ENCODE measurements at places on chromosomes 1 and 21. TPM values are rescaled to one million over a fixed set of nuclear protein-coding genes. Genes with fewer than 3 reads are reported as not detected.

KRTAP21-2 gene
- total RNA-seq = not detected

SAMD13 gene
- 2.4 TPM for total RNA-seq

EFNA1 gene
- total RNA-seq = 125 TPM

TFAP2E gene
- 0.19 TPM for total RNA-seq

KIF2C gene
- total RNA-seq = 16.7 TPM

LCE1F gene
- total RNA-seq = not detected

SH2D1B gene
- not detected for total RNA-seq

ATP6V0B gene
- total RNA-seq = 85.5 TPM

SYNC gene
- total RNA-seq = 12.3 TPM

FBLIM1 gene
- 365 TPM for total RNA-seq

KRTAP7-1 gene
- not detected for total RNA-seq

ROR1 gene
- total RNA-seq = 3.6 TPM

BTBD19 gene
- total RNA-seq = 32.7 TPM

CYP4A22 gene
- total RNA-seq = not detected

DCDC2B gene
- not detected for total RNA-seq

MROH9 gene
- not detected for total RNA-seq

SLC19A2 gene
- 5.6 TPM for total RNA-seq

AXDND1 gene
- total RNA-seq = not detected

OVAAL gene
- total RNA-seq = not detected

ATF6 gene
- 84.4 TPM for total RNA-seq

RGS4 gene
- total RNA-seq = 371 TPM

MFN2 gene
- 72.2 TPM for total RNA-seq

LYPD8 gene
- total RNA-seq = not detected

RGSL1 gene
- not detected for total RNA-seq

ACAP3 gene
- total RNA-seq = 22.4 TPM

HHAT gene
- 2.9 TPM for total RNA-seq

TCHH gene
- not detected for total RNA-seq

SYPL2 gene
- total RNA-seq = not detected

MYBPH gene
- not detected for total RNA-seq

Data from vein endothelial cell (primary cell).